GF-D8 (cell line): ENCODE measurements at places on chromosomes 6 and 20.

- DNase-seq, result no peak
These were observed 144.3 kb downstream of the ADGRB3 start for GRCh38 chr6:68779366-68779765.

- DNase-seq, result no peak
These were observed 626.0 kb downstream of the RNF144B start for GRCh38 chr6:19013026-19013705.

GRCh38 chr6:36230371-36230770 lies 33.8 kb downstream of the BRPF3 start:
- no peak for DNase-seq

DNA sequence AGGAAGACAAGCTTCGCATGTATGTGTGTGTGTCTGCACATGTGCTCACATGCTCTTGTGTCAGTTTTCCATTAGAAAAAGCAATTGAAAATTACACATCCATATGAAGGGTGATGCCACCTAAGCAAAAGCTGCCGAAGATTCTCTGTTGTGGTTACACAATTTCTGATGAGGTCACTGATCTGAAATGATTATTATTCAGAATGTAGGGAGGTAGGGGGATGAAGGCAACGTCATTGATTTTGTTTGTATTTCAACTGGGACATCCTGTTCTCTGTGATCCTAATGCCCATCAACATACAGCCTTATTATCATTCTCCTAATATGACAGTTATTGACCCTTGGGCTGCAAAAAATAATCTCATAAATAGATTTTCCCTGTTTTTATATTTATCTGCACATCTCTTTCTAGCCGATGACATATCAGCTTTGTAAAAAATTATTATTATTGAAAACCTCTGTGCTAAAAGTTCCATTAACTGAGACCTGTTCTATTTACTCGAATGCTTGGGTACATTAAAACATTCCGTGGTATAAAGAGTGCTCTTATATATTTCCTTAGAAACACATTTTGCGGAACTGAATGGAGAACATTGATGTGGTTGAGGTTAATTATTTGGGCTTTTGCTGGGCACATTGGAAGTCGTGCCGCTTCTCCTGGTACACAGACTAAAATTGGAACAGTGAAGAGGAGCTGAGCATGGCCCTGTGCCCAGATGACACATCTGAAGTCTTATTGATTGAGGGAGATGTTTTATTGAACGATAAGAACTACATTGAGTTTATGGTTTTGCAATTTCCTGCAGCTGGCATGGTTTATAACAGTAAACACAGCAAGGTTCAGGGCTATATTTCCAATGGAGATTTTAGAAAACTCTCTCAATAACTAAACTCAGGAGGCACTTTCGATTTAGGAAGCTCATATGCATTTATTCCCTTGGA lies 51.3 kb downstream of the ZNF831 start:
- DNase-seq, result no peak

GRCh38 chr20:21780528-21780927 lies 75.1 kb downstream of the PAX1 start:
- no peak for DNase-seq
